ENCODE measurements at places on chromosomes 5 and 9.

- no peak for DNase-seq
These were observed 57.1 kb downstream of the RPS23 start for GRCh38 chr5:82221020-82221419.

- DNase-seq, result no peak
These were observed 40.0 kb upstream of the DMRT1 start for GRCh38 chr9:801399-802071.

DNA sequence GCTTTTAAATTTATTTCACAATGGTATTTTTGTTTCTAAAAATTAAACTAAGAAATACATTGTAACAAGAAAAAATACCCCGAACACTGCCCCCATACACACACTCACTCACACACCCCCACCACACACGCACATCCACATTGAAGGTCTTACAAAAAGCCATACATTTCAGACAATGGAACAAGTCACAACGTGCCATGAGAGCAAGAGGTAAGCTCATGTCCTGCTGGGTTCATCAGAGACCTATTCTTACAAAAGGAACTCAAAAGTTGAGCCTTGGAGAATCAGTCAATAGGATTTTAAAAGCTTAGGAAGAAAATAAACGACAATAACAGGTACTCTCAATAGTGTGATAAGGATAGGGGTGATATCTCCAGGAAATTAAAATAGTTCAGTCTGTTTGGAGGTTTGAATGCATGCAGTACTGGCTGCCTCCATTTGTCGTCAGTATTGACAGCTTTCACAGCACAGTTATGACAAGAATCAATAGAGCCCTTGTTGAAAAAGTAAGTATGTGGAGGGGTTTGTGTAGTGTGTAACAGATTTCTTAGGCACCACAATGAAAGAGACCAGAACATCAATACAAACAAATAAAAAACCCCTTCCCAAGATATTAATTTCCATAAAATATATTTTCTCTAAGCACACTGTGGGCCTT lies 1826.2 kb upstream of the CDH6 start:
- DNase-seq, result no peak

- DNase-seq, result no peak
These were observed 79.2 kb downstream of the SV2C start for GRCh38 chr5:76162335-76162734.

GRCh38 chr9:6545017-6545691 lies 100.4 kb downstream of the GLDC start:
- no peak for DNase-seq

Data from spleen (tissue), 13 donors.